Jurkat, Clone E6-1 (cell line): ENCODE measurements at places on chromosomes 7 and 10.
A peak's percentile ranks its signal among the peaks of the same experiment; 100 is the strongest.

DNA sequence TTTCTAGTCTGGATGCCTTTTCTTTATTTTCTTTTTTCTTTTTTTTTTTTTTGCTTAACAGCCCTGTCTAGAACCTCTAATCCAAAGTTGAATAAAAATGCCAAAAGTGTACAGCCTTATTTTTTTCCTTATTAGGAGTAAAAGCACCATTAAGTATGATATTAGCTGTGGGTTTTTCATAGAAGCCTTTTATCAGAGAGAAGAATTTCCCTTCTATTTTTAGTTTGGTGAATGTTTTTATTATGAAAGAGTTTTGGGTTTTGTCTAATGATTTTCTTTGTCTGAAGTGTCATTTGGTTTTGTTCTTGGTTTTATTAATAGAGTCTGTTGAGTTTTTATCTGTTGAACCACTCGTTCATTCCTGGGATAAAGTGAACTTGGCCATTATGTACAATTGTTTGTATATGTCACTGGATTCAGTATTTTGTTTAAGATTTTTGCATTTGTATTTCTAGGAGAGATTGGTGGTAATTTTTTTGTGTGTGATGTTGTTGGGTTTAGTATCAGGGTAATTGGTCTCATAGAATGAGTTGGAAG lies 49.5 kb downstream of the PALS2 start:
- DNase-seq, result no peak

- DNase-seq, result no peak
These were observed 72.3 kb upstream of the STEAP1B start for GRCh38 chr7:22572292-22572691.

DNA sequence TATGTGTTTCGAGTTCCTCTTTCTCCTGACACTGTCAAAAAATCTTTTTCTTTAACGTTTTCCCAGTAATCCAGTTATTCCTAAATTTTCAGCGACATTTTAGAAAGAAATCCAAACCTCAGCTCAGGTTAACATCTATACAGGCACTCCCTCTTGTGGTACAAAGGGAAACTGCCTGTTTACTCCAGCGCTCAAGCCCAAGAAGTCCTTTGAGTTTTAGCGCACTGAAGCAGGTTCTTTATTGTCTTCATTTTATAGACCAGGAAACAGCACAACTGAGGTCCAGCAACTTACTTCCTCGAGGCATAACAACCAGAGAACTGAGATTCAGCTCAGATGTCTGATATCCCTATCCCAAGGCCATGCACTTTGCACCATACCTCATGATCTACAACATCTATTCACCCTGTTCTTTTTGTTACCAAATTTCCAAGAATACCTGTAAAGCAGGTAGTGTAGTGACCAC lies 287.2 kb upstream of the MKLN1 start:
- peak; percentile 53 for DNase-seq

GRCh38 chr10:13302821-13303555 lies 3.1 kb upstream of the PHYH start:
- DNase-seq, result no peak

DNA sequence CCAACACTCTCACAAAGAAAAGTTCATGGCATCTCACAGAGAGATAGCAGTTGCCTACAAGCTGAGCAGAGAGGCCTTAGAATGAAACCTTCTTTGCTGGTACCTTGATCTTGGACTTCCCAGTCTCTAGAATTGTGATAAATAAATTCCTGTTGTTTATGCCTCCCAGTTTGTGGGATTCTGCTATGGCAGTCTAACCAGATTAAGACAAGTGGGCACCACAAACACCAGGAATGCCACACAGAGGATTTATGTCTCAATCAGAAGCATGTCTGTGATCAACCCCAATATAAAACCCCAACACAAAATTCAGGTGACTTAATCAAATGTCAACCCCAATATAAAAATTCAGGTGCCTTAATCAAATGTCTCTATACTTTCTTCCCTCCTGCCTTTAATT lies 581.3 kb downstream of the XPNPEP1 start:
- no peak for DNase-seq

GRCh38 chr10:21888959-21889358 lies 114.6 kb downstream of the DNAJC1 start:
- DNase-seq, result peak; percentile 93

DNA sequence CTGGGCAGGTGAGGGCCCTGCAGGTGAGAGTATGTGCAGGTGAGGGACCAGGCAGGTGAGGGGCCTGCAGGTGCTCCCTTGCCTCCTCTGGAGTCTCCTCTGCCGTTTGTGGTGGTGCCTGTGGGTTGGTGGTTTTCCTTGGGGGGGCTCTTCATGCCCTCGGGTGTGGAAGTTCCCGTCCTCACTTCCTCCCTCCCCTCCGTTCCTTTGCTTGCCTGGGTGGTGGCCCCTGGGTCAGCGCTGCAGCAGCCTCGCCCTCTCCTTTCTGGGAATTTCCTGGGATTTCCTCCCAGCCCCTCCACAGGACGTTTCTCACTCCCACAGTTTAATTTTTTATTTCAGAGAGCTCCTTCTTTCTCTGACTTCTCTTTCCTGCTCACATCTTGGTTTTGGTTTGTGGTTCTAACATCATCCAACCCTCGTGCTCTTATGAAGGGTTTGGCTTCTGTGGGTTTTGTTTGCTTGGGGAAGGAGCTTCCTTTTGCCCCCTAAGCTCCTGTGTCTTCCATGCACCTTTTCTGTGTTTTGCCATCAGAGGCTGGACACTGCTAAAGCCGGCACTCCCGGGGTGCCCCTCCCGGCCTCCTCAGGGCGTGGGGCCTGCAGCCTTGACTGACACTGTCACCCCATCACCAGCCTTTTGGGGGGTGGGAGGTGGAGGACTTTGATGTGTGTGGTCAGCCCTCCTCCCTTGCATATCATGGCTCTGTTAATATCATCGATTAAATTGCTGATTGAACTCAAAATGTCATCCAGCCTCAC lies 29.2 kb upstream of the ADGRA1 start:
- DNase-seq, result peak; percentile 71

DNA sequence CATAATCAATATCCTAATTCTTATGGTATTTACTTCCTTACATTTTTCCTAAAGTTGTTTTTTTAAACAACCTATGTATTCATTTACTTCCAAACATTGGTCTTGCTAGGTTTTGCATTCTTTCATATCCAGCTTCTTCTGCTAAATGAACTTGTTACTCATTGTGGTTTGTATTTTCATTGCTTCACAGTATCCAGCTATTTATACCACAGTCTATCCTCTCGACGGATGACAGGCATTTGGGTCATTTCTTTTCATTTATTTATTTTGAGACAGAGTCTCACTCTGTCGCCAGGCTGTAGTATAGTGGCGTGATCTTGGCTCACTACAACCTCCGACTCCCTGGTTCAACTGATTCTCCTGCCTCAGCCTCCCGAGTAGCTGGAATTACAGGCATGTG lies 66.8 kb downstream of the CCDC6 start:
- no peak for DNase-seq

GRCh38 chr7:37047260-37047659 lies 323.0 kb upstream of the AOAH start:
- no peak for DNase-seq

DNA sequence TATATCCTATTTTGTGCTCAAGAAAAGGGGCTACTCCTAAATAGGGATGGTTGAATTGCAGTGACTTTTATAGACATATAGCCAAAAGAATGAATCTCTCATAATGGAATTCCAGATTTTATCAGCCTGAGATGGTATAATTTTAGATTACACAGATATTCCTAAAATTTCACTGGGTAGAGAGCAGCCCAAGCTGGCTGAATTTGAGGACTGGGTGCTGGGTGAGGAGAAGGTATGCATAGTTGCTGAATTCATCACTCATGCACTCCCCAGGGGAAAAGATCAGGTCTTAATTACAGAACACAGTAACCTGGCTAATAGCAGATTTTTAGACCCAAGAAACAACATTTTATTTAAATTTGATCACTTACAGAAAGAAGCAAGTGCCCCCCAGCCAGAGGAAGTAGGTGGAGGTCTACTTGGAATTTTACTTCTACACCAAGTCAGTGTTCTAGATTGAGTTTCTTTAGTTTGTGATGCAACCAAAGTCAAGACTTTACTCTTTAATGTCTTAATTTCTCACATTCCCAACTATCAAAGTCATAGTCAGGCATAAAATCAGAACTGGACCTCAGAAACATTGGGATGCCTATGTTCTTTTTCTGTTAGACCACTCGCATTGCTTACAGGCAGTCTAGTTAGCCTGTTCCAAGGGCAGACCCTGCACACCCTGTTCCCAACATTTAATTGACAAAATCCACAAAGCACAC lies 337.4 kb upstream of the PODXL start:
- DNase-seq, result no peak

DNA sequence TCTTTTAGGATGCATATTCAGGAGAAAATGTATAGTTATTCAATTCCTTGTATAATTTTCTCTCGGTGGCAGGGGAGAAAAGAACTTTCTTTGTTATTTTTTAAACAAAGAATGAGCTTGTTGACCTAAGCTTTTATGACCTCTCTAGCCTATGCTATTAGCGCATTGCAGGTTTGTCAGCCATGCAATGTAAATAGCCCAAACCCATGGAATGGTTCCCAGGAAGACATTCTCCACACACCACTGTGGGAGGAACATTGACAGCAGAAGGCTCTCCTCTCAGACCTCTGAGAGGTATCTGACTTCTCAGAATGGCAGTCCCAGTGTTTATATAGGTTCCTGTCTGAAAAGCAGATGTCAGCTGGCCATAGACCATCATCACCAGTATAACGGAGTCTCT lies 19.6 kb upstream of the AGBL3 start:
- no peak for DNase-seq

- DNase-seq, result no peak
These were observed 50.6 kb downstream of the KIAA1217 start for GRCh38 chr10:24259365-24260130.

- DNase-seq, result no peak
These were observed 1054.9 kb upstream of the C7orf33 start for GRCh38 chr7:147535701-147536111.

- DNase-seq, result no peak
These were observed 47.2 kb downstream of the APBB1IP start for GRCh38 chr10:26485150-26485941.

- DNase-seq, result no peak
These were observed 54.6 kb upstream of the C1GALT1 start for GRCh38 chr7:7127773-7128172.

DNA sequence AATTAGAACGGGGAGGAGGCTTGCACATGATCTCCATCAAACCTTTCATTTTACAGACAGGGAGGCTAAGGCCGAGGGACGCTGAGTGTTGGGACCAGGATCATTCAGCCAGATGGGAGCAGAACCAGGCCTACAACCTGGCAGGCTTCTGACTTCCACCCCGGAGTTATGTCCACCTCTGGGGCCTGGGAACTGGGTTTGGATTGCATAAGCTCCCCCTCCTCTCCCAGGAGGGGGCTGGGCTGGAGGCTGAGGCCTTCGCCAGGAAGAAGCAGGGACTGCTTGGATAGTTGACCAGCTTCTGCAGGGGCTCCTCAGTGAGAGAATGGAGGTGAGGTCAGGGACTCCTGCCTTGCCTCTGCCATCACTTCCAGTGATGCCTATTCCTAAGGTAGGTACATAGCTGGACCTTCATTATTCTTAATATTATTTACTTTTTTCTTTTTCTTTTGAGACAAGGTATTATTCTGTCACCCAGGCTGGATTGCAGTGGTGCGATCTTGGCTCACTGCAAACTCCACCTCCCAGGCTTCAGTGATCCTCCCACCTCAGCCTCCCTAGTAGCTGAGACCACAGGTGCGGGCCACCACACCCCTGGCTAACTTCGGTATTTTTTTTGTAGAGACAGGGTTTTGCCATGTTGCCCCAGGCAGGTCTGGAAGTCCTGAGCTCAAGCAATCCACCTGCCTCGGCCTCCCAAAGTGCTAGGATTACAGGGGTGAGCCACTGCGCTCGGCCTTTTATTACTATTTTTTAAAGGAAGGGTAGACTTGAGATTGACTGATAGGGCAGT lies 1.3 kb downstream of the SNX10 start:
- DNase-seq, result no peak

- DNase-seq, result no peak
These were observed 12.8 kb upstream of the SMKR1 start for GRCh38 chr7:129489491-129489890.

- no peak for DNase-seq
These were observed 22.4 kb upstream of the PPA1 start for GRCh38 chr10:70255329-70256299.

DNA sequence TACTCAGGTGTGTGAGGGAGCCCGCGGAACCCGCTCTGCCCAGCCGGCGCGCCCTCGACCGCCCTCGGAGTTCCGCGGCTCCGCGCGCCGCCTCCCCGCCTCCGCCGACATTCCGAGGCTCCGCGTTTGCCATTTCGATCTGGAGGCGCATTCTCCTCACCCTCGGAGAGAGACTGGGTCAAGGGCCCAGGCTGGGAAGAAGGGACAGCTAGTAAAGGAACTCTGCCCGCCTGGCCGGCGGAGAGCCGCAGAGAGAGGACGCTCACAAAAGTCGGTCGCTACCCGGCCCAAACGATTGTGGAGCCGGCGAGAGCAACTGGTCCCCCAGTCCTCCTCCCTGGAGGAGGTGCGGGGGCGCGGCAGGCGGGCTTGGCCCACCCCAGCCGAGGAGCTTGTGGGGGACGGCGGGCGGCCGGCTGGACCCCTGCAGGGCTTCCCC lies 74.5 kb upstream of the LEP start:
- DNase-seq, result no peak

DNA sequence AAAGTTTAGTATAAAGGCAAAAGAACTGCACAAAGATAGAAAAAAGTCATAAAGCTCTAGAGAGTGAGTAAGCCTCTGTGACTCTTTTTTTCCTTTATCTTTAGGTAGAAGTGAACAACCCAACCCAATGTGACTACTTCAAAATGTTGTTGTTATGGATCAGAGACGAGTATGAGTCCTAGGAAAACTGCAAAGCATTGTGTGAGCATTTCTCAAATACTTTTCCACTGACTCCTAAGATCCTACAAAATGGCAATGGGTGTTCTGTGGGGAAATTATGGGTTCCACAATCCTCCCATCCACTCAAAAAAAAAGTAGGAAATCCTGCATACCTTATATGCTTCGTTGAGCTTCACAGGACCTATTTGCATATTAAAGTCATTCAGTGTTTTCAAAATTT lies 177.1 kb downstream of the DGKI start:
- no peak for DNase-seq

DNA sequence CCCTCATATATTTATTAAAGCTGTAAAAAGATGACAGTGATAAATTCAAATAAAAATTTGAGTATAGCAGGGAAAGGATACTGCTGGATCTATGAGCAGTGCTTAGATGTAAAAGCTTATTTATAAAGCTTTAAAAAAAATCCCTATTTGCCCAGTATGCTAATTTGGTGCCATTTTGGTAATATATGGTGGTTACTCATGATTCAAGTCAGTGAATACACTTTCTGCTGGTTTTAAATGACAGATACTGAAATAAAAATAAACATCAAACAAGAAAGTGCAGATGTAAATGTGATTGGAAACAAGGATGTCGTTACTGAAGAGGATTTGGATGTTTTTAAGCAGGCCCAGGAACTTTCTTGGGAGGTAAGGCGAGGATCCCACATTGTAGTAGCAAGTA lies 134.4 kb upstream of the SAMD8 start:
- DNase-seq, result no peak

- DNase-seq, result no peak
These were observed 79.6 kb downstream of the PTEN start for GRCh38 chr10:87942884-87943527.

DNA sequence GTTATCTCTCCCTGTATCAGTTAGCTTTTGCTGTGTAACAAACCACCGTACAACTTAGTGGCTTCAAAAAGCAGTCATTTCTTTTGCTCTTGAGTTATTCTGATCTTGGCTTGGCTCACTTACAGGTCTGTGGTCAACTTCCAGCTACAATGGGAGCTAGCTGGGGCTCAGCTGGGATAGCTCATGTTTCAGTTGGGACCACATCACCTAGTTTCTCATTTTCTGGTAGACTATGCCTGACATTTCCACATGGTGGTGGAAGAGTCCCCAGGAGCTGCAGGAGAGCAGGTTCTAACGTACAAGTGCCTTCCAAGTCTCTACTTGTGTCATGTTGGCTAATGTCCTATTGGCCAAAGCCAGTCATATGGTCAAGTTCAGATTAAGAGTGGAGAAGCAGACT lies 25.8 kb upstream of the PIP4K2A start:
- no peak for DNase-seq
